ENCODE measurements at places on chromosomes 12 and 14.

- no peak for DNase-seq
Observed at GRCh38 chr12:109645194-109645593, 68.4 kb upstream of the FAM222A start.

- DNase-seq: no peak
Observed at GRCh38 chr12:95358111-95359083, 115.6 kb upstream of the METAP2 start.

DNA sequence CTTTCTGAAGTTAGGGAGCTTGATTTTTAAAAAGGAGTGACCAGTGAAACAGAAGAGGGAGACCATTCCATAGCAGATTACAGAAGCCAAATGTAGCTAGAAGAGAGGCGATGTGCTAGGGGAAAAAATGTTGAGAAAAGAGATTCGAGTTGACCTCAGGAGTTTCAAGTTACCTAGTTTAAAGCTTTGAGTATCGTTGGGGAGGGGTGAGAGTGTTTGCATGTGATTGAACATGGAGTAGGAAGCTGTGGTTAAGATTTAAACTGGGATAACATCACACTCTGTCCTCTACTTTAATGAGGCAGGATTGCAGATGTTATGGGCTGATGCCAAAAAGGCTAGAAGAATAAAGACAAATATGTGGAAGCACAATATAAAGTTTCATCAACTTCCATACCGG, 3.7 kb downstream of the LETMD1 start:
- DNase-seq: no peak

- no peak for DNase-seq
Observed at GRCh38 chr14:103209506-103209905, 86.2 kb downstream of the TNFAIP2 start.

DNA sequence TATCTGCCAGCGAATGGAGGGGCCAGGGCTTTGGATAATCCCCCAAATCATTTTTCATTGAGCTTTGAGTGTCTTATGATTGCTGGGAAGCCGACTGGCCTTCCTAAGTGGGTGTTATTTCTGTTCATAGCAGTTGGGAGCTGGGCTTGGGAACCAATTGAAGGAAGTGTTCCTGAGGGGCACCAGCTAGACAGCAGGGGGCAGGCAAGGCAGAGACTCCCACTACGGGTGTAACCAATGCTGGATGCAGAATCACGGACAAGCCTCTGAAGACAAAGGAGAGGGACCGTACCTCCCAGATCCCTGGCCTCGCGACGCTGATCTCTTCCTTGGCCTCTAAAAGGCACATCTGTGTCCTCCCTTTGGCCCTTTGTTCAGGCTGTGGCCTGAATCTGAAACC, 149.0 kb upstream of the PRMT8 start:
- no peak for DNase-seq

GRCh38 chr12:124053851-124054250, 80.8 kb downstream of the ZNF664 start:
- peak; percentile 3 for DNase-seq

GRCh38 chr12:88784166-88784565, 203.9 kb upstream of the KITLG start:
- DNase-seq: no peak

GRCh38 chr14:92369097-92369496, 46.1 kb downstream of the SLC24A4 start:
- DNase-seq: no peak

DNA sequence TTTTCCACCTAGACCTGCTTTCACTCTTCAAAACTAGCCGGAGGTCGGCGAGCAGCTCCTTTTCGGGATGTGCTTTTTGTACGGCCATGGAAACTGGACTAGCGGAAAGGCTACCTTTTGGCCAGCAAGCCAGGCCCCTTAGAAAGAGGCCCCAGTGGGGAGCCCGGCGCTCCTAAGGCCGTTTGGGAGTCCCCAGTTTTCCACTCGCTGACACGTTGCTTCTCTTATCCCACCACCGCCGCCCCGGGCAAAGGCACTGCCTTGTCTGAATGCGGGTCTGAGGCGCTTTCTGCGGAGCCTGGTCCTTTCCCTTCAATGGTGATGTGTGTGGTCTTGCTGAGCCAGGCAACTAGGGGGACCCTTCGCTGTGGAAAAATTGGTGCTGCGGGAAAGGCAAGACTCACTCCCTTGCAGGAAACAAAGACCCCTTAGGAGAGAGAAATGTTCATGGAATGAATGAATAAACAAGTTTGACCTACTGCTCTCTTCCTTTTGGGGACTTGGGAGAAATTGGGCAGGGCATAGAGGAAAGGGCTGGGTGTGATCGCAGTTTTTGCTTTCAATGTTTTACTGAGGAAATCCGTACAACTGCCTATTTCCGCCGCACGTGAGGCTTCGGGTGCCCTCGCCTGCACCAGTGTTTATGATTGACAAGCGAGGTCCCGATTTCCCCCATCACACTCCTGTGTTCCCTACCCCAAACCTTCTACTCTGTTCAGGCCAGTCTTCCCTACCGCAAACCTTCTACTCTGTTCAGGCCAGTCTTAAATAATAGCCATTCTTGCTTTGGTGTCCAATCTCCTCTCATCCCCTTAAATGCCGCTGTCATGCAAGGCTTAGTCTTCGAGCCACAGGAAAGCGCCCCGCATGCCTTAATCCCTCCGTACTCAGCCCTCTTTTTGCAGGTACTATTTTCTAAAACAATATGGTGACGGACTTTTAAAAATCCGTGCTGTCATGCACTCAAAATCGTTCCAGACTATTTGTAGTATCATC, 1.0 kb upstream of the SLC38A2 start:
- peak; percentile 46 for DNase-seq

DNA sequence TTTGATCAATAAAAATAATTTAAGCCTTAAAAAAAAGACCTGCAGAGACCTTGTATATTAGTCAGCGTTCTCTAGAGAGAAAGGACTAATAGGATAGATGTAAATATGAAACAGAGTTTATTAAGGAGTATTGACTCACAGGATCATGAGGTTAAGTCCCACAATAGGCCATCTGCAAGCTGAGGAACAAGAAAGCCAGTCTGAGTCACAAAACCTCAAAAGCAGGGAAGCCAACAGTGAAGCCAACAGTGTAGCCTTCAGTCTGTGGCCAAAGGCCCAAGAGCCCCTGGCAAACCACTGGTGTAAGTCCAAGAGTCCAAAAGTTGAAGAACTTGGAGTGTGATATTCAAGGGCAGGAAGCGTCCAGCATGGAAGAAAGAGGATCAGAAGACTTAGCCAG, 66.3 kb downstream of the TBX5 start:
- no peak for DNase-seq

- DNase-seq: no peak
Observed at GRCh38 chr14:71319666-71320065, 412.4 kb downstream of the PCNX1 start.

DNA sequence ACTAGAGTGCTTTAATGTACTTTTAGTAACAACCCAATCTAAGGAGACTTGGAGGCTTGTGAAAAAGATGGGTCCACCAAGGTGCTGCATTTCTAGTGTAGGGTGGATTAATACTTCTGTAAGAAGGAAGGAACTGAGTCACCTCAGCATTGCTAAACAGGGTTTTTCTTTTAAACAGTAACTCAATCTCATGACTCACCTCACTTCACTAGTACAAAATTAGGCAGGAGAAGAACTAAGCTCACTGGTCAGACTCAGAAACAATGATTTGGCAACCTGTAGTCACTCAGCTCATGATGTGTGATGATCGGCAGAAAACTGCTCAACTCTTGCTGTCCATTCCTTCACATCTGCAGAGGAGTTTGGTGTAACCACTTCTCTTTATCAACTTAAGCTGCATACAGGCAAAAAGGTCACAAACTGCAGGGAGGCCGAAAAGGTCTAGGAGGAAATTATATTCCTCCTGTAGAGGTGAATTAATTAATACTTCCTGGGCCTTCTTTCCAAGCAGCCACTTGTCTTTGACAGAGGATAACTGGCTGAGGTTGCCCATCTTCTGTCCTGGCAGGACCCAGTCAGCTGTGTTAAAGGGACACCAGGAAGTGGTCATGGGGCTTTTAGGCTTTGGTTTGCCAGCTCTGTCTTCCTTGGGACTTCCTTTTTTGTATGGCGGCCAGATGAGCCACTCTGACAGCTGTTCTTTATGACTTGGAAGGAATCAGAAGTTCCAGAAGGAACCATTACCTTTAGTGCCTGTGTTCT, 466.9 kb downstream of the FUT8 start:
- no peak for DNase-seq

GRCh38 chr12:22712083-22712482, 87.1 kb downstream of the ETNK1 start:
- no peak for DNase-seq

GRCh38 chr14:34713681-34714319, 593 bp downstream of the CFL2 start:
- peak; percentile 41 for DNase-seq

- no peak for DNase-seq
Observed at GRCh38 chr12:7884689-7885088, 12.0 kb upstream of the SLC2A14 start.

DNA sequence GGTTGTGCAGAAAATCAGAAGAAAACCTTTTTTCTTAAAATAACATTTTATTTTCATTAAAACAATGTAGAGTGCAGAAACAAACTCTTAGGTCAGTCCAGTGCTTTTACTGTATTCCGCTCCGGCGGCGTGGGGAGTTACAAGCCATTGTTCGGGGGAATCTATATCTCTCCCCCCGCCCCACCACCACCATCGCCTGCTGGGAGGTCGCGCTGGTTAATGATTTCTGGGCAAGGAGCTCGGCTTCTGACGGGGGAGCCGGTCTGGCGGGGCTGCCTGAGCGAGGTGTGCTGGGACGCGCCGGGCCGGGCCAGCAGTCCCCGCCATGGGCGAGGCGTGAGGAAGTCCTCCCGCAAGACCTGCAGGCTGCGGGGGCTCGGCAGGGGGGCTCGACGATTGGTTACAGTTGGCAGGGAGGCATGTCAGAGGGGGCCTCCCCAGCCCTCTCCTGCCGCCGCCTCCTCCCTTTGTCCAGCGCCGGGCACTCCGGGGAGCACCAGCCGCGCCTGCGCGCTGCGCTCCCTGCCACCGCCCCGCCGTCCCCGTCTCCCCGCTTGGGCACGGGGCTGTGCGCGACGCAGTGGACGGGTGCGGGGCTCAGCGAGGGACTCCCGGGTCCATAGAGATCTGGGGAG, 1.0 kb upstream of the DUSP6 start:
- DNase-seq: peak; percentile 44

GRCh38 chr14:51860825-51861499, 550 bp downstream of the GNG2 start:
- no peak for DNase-seq

DNA sequence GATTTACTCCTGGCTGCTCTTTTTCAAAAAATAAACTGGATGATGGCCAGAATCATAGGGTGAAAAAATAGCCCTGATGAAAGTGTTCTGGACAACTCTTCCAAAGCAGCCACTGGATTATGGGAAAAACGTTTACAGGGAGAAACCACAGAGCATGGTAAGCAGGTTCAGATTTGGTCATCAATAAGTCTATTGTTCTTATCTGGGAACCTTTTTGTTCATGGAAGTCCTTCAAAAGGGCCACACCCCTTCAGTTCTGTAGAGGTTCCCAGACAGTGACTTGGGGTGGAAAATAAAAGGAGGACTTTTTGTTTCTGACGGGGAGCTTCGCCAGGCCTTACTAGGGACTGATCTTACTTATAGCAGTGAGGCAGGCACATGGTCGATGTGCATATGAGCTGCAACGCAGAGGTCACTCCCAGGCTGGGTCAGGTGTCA, 117.4 kb upstream of the SLC38A2 start:
- no peak for DNase-seq

DNA sequence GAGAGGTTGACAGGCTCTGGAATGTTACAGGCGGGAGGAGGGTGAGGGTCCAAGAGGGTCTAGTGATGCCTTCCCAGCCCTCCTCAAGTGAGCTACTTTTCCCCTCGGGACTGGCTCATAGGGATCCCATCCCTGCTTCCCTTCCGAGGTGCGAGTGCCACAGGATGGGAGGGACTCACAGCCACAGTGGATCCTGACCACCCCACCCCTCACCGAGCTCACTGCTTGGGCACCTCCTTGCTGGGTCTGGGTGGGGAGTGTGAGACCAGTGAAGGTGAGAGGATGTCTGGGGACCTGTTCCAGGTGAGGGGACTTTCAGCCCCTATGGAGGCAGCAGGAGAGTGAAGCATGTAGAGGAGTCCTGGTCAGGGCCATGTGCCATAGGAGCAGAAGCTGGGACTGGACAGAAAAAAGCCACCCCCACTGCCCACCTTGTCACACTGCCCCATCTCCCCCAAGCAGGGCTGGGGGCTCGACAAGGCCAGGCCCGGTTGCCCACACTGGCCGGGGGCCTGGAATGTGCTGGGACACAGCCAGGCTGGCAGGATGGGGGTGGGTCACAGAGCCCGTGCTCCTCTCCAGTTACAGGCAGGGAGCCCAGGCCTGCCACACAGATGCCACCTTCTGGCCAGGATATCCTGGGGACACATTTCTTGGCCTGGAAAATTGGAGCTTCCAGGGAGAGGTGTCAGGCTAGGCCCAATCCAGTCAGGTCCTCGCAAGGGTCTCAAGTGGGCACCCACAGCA, 1.7 kb upstream of the TNS2 start:
- no peak for DNase-seq

DNA sequence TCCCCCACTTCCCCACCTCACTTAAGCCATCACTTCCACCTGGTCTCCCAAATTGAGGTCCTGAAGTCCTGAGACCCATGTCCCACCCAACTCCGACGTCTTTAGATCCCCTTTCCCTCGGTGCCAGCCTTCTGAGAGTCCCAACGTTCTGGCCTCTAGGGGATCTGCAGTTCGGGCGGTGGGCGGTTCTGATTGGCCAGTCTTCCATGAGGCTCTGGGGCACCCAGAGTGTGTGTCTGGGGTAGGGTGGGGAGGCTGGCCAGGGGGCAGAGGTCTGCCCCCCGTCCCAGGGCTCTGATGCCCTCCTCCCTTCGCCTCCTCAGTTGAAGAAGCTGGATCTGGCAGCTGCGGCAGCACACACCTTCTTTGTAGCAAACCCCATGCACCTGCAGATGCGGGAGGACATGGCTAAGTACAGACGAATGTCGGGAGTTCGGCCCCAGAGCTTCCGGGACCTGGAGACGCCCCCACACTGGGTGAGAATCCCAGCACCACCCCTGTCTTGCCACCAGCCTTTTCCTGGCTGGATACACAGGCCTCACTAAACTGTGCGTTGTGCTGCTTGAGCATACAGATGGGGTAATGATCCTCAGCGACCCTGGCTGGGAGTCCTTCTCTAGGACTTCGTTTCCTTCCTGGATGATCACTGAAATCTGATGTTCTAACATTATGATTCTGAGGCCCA, 1.5 kb downstream of the P3H3 start:
- DNase-seq: no peak

DNA sequence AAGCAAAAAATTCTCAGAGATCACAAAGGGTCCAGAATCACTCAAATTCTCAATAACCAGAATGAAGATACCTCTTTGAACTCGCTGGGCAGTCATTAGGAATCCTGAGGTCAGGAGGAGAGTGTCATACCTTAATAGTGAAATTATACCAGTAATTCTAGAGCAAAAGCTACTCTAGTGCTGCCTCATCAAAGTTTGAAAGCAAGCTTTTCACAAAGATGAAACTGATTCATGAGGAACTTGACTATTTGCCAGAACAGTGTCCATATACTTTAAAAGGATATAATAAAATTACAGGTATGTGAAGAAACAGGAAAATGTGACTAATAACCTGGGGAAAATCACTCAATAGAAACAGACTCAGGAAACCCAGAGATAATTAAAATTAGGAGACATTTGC, 44.5 kb downstream of the EML5 start:
- no peak for DNase-seq

- no peak for DNase-seq
Observed at GRCh38 chr14:40204441-40205175, 772.4 kb upstream of the FBXO33 start.
